ENCODE measurements at places on chromosomes 4 and X.

- DNase-seq: no peak
Observed at GRCh38 chrX:48696909-48697727, 584 bp downstream of the SUV39H1 start.

DNA sequence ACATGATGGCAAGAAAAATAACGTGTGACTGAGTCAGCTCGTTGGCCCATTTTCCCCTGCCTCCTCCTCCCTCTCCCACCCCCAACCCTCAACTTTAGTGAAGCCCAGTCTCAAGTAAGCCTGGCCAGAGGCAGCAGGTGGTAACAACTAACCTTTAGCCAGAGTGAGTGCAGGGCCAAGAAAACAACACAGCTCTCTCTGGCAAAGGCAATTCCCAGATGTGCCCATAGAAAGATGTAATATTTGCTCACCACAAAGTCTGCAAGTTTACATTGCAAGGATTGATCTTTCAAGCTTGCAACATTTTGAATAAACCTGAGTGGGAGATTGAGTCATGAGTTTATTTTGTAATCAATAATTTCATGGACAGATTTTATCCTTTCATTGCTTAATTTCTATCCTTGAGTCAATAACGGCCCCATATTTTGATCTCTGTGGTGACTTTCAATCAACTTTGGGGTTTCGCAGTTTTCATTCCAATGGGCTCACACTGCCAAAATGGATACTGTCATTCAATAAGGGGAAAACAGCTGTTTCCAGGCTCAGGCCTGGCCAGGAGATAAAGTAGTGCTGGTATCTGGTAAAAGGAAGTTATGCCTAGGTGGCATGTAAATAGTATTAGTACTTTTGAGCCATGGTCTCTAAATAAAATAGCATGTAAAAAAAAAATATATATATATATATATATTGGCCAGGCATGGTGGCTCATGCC is 130.7 kb upstream of the TMEM164 start:
- no peak for DNase-seq

DNA sequence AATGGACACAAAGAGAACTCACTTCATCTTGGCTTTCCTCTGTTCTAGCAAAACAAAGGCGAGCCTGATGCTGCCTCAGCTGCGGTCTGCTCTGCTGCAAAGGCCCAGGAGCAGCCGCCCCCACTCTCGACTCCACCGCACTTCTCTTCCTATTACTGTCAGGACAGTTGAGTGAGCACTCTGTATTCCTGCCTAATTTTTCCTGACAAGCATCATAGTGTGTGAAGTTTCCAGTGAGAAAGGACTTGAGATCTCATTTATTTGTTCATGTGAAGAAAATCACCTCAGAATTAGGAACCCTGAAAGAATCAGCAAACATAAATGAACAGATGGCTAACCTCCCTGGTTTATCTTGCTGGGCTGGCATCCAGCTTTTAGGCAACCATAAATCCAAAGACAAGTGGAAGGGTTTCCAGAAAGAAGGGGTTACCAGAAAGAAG is 15.6 kb downstream of the SCARB2 start:
- DNase-seq: no peak

DNA sequence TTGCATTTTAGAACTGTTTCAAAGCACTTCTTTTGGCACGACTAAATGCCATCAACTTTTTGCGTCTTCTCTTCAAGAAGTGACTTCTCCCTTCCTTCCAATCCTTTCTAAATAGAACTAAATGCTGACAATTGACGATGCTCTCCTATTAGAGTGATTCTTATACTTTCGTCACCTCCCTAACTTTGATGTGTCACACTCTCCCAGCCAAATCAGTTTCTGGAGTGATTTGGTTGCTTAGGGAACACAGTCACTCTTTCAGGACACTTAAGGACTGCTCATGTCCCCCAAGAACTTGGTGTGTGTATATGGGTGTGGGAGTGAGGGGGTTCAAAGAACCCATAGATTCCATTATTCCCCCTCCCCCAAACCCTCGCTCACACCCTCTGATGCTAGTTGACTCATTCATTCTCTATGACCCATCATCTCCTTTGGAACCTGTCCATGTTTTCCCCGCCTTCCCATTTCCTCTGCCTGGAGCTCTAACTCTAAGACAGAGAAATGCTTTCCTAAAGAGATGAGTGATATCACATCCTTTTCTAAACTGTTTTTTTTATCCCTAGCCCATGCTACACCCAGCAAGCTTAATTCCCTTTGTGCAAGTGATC is 26.8 kb upstream of the AREG start:
- DNase-seq: no peak

DNA sequence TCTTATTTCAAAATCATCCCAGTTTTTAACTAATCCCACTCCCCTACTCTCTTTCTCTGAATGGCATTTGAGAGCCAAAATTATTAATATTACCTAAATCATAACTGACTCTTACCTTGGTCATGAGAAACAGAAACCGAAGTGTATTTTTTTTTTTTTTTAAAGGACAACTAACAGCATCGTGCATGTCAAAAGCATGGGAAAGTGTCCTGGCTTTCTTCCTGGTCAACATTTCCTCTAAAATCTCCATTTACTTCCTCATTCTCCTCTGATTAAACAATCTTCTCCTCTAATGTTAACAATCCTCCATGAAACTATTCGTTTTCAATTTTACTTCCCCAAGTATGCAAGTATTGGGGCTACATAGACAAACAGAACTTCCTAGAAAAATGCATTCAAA is 2.1 kb upstream of the STS start:
- DNase-seq: no peak

DNA sequence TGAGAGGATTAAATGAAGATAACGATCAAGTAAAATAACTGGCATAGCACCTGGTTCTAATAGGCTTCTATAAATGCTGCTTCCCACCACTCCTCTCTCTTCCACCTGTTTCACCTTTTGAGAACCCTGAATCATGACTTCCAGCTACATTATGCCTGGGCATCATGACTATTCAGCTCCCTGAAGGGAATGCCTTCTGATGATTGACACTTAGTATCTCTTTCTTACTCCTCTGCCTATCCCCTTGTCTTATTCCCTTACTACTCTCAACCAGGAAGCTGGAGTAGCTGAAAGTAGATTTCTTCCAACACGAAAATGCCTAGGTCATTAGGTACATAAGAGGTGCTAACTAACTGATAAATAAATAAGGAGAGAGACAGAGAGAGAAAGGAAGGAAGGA is 24.7 kb upstream of the CXCL8 start:
- DNase-seq: no peak

GRCh38 chr4:176001151-176002006 is 64.3 kb upstream of the WDR17 start:
- DNase-seq: no peak
